ENCODE measurements at places on chromosomes 7 and 10. TPM values are rescaled to one million over a fixed set of nuclear protein-coding genes. Genes with fewer than 3 reads are reported as not detected.

Gene CLCN1
- 0.09 TPM for total RNA-seq

Gene STEAP1B
- total RNA-seq = 1.4 TPM

Gene CPED1
- 2.2 TPM for total RNA-seq

Gene KNDC1
- 0.19 TPM for total RNA-seq

Gene SFMBT2
- 9.7 TPM for total RNA-seq

Gene GPR26
- total RNA-seq = 0.09 TPM

Gene FAM221A
- total RNA-seq = 4.9 TPM

Gene HTR7
- total RNA-seq = 0.14 TPM

Gene CYP3A4
- 11.0 TPM for total RNA-seq

Gene CHRM2
- 0.33 TPM for total RNA-seq

Gene PAX4
- not detected for total RNA-seq

- no peak for DNase-seq
Measured at GRCh38 chr7:7352845-7353244, 170.5 kb downstream of the C1GALT1 start.

DNA sequence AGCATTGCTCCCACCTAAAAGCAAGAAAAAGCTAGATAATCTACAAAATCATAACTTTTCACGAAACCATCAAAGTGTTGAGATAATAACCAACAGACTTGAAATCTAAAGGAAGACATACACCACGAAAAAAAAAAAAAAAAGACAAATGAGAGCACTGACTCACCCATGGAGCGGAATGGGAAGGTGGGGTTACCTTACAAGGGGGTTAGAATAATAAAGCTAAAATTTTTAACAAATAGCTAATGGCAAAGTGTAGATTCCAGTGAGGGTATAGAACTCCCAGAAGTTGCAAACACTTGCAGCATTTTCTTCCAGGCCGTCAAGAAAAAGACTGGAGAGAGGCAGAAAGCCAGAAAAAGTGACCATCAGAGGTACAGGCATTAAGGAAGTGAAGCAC is 27.2 kb downstream of the IPMK start:
- DNase-seq = no peak

DNA sequence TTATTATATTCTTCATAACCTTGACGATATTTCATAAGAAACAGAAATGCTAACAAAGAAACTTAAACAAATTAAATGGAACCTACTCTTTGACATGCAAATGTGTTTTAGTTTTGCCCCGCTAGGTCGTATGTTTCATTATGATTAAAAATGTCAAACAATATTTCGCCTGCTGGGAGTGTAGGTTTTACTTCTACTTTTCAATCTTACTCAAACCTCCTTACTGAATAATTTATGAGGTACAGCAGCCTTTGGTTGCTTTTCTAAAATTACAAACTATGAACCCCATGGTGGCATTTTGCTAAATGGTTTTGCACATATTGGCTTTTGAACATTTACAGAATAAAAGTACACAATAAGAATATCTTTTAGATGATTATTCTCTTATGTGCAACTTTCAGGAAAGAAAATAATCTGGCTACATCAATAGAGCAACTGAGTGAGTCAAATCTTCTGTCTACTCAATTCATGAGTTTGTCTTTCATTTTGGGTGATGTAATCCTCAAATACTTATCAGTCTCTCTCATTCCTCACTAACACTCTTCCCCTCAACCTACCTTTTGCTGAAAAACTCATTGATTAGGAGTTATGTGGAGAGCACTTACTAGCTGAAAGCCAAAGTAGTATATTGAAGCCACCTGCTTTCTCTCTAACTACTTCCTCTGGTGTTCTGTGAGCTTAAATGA is 1226.4 kb downstream of the XPNPEP1 start:
- no peak for DNase-seq

GRCh38 chr7:114988755-114989375 is 67.0 kb downstream of the MDFIC start:
- no peak for DNase-seq

- DNase-seq = no peak
Measured at GRCh38 chr10:63314020-63314419, 151.8 kb downstream of the JMJD1C start.

GRCh38 chr7:82029236-82029913 is 259.5 kb upstream of the HGF start:
- no peak for DNase-seq

GRCh38 chr7:47931005-47932004 is 17.0 kb downstream of the PKD1L1 start:
- no peak for DNase-seq

- no peak for DNase-seq
Measured at GRCh38 chr7:104352736-104353135, 24.3 kb downstream of the LHFPL3 start.

DNA sequence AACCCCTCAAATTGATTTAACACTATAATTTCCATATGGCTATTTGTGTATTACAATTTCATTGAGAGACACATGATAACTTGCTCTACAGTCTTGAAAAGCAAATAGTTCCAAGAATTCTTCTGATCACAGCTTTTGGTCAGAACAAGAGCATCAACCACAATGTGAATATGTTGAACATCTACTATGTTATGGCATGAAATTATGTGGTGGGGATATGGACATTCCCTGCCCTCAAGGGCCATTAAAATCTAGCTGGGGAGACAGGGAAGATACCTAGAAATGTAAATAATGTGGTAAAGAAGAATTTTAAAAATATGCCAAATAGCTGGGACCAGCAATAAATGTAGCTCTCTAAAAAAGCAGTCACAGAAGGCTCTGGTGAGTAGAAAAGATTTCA is 262.2 kb downstream of the FZD1 start:
- no peak for DNase-seq

- DNase-seq = no peak
Measured at GRCh38 chr7:47211519-47211973, 370.4 kb downstream of the TNS3 start.

GRCh38 chr7:154167807-154168206 is 115.6 kb downstream of the DPP6 start:
- DNase-seq = no peak

DNA sequence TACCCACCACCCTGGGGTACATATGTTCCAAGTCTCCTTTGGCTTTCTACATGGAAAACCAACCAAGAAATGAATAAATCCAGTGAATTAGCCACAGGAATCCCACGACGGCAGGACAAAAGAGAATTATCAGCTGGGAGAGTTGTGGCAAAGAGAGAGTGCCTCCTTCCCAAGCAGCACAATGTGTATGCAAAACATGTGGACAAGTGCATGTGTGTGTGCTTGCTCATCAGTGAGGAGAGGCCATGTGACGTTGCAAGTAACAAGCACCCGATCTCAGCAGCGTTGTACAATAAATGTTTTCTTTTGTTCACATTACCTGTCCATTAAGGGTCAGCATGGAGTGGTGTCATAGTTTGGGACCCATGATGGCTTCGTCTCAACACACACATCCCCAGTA is 50.0 kb upstream of the EMX2 start:
- DNase-seq = no peak

DNA sequence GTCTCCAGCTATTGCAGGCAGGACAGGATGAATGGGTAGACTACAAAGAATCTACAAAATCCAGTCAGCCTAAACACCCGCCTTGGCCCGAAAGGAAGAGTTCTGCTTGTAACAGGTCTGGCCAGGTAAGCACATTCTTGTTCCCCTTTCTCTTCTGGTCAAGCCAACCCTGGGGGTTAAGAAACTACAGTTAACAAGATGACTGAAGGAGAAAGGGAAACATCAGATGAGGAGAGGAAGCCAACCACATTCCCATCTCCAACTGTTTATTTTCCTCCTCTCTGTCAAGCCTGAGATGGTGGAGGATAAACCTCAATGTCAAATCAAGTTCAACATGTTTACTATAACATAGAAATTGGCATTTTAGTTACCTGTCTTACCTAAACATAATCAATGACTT is 198.9 kb downstream of the IPMK start:
- DNase-seq = no peak

DNA sequence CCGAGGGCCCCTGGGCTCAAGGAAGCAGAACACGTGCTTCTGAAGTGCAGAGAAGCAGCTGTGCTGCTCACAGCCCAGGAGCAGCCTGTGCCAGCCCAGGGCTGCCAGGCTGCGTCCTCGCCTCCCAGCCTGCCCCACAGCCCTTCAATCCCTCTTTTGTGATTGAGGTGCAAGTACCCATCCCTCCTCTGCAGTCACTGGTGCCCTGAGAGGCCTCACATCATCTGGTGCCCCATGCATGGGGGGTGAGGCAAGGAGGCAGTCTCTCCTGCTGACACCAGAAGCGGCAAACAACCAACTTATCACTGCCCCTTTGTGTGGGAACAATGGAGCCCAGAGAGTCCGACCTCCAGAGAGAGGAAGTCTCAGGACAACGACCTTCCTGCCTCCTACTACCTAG is 49.8 kb upstream of the FGFR2 start:
- no peak for DNase-seq

DNA sequence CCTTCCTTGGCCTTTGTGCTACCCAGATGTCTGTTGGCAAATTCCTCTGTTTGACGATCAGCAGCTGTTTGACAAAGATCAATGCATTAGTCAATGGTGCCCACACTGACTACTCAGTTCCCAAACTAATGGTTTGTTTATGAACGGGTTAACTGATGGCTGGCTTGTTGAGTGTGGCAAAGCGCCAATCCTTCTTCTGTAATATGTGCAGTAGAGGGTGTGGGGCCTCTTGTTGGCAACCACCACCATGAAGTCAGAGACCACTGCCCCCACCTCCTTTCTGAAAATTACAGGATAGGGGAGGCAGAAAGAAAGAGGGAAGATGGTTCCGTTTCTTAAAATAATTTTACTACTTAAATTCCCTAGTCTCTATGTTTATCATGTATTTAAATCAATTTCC is 2.6 kb upstream of the PLCE1 start:
- DNase-seq = no peak

DNA sequence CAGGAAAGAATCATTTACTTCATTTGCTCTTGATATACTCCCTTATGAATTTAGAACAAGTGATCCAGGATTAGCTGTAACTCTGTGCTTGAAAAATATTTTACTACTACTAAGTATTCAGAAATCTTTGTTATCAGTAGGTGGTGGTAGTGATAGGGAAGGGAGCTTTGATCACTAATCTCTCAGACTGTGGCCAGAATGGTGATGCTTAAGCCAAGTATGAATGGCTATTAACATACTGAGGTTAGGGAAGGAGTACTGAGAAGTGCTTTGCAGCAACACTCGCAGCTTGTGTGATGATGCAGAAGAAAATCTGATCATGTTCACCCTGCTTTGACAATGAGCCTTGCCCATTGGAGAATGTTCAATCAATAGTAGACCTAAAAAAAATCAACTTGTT is 29.3 kb downstream of the AP3M1 start:
- DNase-seq = no peak

DNA sequence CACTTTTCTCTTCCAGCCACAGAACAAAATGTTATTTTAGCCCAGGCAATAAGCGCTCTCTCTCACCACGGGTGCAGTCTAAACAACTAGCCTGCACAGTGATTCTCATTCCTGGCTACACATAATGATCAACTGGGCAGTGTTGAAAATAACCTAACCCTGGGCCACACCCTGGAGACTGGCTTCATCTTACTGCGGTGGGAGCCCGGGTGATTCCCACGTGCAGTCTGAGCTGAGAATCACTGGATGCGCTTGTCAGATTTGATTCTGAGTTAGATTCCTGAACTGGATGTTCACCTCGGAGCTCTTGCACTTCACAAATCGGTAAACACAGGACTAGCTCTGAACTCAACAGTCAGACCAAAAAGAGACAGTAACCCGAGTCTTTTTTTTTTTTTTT is 14.9 kb downstream of the ZC3HAV1 start:
- DNase-seq = no peak

- no peak for DNase-seq
Measured at GRCh38 chr10:76675951-76676587, 961.5 kb downstream of the KCNMA1 start.
